Right renal cortex interstitium (tissue), 3 donors: ENCODE measurements at places on chromosomes 4 and X. TPM values are rescaled to one million over a fixed set of nuclear protein-coding genes. Genes with fewer than 3 reads are reported as not detected.

The UGDH gene
- 98.2 TPM for polyA plus RNA-seq

The MAGEB17 gene
- not detected for polyA plus RNA-seq

The GPR143 gene
- polyA plus RNA-seq = 14.2 TPM

The HTR2C gene
- 0.58 TPM for polyA plus RNA-seq

The SHOX gene
- polyA plus RNA-seq = not detected

The SSX4B gene
- polyA plus RNA-seq = not detected

The EGF gene
- polyA plus RNA-seq = 3.8 TPM

The WAS gene
- polyA plus RNA-seq = 2.8 TPM

The CTBP1 gene
- 107 TPM for polyA plus RNA-seq

The MAGED1 gene
- polyA plus RNA-seq = 348 TPM

The PPID gene
- 76.7 TPM for polyA plus RNA-seq

The P2RY10 gene
- 0.38 TPM for polyA plus RNA-seq

The PPEF1 gene
- 0.49 TPM for polyA plus RNA-seq

The CBLL2 gene
- polyA plus RNA-seq = not detected

The NXF3 gene
- 0.14 TPM for polyA plus RNA-seq

The PLS3 gene
- 291 TPM for polyA plus RNA-seq

The STOX2 gene
- polyA plus RNA-seq = 7.7 TPM

GRCh38 chr4:2378898-2379297 is 39.5 kb downstream of the ZFYVE28 start:
- DNase-seq = no peak

DNA sequence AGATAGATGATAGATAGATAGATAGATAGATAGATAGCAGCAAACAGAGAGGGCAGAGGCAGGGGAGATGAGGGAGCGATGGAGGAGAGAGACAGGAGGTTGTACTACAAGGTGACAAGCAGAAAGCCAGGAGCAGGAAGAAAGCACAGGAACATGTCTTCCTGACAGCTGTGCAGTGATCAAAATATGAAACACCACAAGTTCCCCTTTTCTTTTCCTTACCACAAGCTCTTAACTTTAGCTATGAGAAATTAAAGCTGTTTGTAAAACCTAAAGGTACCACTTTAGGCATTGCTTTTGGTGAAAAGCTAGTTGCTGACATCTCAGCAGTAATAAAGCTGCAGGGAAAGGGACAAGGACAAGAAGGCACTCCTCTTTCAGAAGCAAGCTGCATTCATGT is 9.1 kb upstream of the MAGED4B start:
- no peak for DNase-seq

- DNase-seq = no peak
Observed at GRCh38 chr4:5647351-5647750, 61.0 kb downstream of the EVC2 start.

- no peak for DNase-seq
Observed at GRCh38 chrX:723781-724180, 93.2 kb downstream of the SHOX start.

DNA sequence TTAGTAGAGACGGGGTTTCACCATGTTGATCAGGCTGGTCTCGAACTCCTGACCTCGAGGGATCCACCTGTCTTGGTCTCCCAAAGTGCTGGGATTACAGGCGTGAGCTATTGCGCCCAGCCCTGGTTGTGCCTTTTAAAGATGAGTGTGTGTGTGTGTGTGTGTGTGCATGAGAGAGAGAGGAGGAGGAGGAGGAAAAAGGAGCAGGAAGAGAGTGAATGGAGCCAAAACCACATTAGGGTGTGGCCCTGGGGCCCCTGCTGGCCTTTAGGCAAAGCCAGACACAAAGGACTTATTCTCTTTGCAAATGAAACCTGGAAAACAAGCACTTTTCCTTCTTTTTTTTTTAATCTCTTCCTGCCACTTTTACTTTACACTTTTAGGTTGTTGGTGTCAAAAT is 48.2 kb upstream of the KLF3 start:
- no peak for DNase-seq

GRCh38 chr4:189974056-189974455 is 33.4 kb downstream of the FRG1 start:
- no peak for DNase-seq

DNA sequence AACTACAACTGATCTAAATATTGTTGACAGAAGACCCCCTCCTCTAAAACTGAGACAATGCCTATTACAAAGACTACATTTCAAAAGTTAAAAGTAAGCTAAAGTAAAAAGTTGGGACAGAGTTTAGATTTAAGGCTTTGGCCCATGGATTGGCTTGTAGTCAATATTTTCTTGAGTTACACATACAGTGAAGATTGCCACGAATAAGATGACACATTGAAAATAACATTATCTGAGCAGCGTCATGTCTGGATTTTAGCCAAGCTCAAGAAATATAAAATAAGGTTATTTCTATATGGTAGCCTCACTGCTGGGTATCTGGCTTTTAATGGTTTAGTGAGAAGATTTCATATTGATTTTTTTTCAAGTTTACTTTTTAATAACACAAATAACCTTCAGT is 266.2 kb upstream of the LDB2 start:
- no peak for DNase-seq

DNA sequence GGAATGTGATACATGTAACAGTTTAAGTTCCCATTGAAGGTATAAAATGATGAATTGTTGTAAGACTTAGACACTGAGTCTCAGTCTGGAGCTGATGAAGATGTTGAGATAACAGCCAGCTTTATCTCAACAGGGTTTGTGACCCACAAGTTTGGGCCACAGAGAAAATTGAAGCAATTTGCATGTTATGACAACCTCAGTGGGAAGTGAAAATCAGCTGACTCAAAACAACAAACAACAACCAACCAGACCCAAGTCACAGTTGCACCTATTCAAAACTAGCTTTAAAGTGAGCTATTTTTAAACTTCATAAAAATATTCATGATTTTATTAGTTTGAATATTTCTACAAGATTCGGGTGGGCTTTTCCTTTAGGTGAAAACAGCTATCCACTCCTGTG is 8.0 kb downstream of the SFRP2 start:
- no peak for DNase-seq

GRCh38 chr4:182085051-182085480 is 158.1 kb upstream of the TENM3 start:
- no peak for DNase-seq

DNA sequence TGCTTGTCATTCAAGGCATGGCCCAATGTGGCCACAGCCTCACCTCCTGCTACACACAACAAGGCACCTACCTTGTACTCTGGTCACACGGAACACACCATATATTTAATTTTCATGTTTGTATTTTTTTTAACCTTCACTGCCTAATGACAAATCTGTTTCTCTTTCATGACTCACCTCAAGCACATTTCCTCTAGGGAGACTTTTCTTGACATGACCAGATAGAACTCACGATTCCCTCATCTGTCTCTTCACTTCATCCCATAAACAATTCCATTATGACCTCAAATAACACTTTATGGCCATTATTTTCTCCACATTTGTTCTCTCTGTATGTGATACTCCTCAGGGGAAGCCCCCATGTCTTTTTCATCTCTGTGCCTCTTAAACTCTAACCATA is 11.1 kb downstream of the DRP2 start:
- DNase-seq = no peak

GRCh38 chr4:85246055-85246454 is 228.9 kb upstream of the ARHGAP24 start:
- DNase-seq = no peak

DNA sequence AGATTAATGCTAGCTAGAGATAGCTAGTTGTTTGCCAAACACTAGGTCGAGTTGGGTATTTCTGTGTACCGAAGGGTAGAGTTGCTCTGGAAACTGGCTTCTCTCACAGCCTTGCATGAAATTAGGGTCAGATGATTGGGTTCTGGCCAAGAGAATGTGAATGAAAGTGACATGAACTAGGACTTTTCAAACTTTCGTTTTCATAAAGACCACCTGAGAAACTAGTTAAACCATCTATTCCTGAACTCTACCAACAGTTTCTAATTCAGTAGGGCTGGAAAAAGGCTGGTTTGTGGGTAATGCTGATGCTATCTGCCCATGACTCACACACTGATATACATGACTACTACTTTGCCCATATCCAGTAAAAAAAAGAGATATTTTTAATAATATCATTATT is 157.6 kb downstream of the GASK1B start:
- no peak for DNase-seq

- DNase-seq = no peak
Observed at GRCh38 chr4:150656891-150657290, 74.9 kb downstream of the MAB21L2 start.

GRCh38 chr4:174681723-174682300 is 147.2 kb downstream of the GLRA3 start:
- no peak for DNase-seq

DNA sequence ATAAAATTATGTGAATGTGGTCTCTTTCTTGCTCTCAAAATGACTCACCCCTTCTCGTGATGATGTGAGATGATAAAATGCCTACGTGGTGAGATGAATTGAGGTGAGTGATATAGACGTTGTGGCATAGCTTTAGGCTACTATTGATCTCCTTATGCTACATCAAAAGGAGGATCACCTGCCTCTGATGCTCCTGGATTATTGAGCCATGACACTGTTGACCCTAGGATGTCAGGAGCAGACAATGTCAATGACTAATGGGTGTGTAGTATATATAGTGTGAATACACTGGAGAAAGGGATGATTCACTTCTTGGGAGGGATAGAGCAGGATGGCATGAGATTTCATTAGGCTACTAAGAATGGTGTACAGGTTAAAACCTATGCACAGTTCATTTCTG is 210.7 kb upstream of the PRPS2 start:
- no peak for DNase-seq

GRCh38 chr4:173178144-173178543 is 9.5 kb downstream of the GALNT7 start:
- no peak for DNase-seq

- no peak for DNase-seq
Observed at GRCh38 chr4:187415231-187415630, 580.3 kb upstream of the ZFP42 start.

- DNase-seq = no peak
Observed at GRCh38 chrX:137574102-137574783, 8.3 kb downstream of the ZIC3 start.

GRCh38 chr4:12979797-12980196 is 504.3 kb downstream of the RAB28 start:
- DNase-seq = no peak
